A673 (cell line): ENCODE measurements at places on chromosomes 3 and 15. TPM values are rescaled to one million over a fixed set of nuclear protein-coding genes. Genes with fewer than 3 reads are reported as not detected.

TMEM207 gene
- total RNA-seq: not detected in 2 replicates

TRAK1 gene
- 16.3 and 21.1 TPM in 2 replicates for total RNA-seq

USF3 gene
- total RNA-seq: 9.7 and 12.1 TPM in 2 replicates

ALDH1A3 gene
- total RNA-seq: 0.19 and 0.50 TPM in 2 replicates

RPS27L gene
- 64.2 and 65.6 TPM in 2 replicates for total RNA-seq

MUC4 gene
- total RNA-seq: not detected in 2 replicates

SLC22A13 gene
- 0.66 and 1.1 TPM in 2 replicates for total RNA-seq

DNA sequence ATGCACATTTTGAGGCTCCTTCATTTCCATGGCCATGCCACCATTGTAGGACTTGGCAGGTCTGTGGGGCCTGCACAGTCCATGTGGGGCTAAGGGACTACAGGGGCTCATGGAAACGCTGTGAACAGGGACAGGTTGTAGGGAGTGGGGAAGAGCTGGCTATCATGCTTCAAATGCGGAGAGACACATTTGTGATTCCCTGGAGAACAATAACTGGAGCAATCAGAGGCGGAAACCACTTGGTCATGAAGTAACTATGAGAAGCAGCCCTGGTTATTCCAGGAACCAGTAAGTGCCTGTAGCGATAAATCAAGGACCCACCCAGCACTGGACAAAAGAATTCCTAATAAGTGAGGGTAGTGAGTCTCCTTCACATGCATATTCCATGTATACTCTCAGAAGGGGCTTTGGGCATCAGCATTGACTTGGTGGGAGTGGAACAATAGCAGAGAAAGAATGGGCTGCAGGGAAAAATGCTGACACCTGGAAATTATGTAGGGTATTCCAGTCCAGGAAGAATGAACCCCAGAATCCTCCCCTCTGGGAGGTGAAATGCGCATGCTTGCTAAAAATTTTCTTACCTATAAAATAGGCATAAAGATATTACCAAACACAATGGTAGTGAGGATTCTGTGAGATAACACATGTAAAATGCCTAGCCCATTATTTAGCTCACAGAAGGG, 251.4 kb upstream of the ROPN1 start:
- no peaks in the 10 kb centered on the region for H3K36me3 ChIP-seq
- no peaks in the 10 kb centered on the region for H3K4me1 ChIP-seq
- no peak overlapping the region for H3K27ac ChIP-seq
- DNase-seq: no peak

DNA sequence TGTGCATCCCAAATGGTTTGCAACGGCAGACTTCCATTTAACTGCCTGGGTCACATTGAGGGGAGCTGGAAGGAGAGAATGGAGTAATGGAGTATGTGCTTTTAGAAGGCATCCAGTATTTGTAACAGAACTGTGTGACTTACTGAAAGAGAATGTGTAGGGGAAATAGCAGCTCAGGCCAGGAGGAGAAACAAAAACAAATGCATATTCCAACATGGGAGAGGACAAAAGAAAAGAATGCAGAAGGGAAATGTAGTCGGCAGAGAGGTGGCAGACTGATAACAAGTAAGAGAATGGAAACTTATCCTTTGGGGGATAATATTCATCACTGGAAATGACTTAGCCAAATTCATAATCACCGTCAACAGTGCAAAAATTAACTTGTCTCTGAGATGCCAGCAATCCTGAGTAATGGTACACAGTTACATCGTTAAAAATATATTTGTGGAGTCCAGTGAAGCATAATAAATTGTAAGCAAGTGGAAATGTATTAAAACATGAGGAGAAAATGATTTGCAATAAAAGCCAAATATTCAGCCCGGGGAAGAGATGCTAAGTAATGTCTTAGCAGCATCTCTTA, 294.9 kb upstream of the SGO1 start:
- H3K27me3 ChIP-seq: no peaks in the 10 kb centered on the region
- H3K4me3 ChIP-seq: no peak overlapping the region
- no peaks in the 10 kb centered on the region for H3K36me3 ChIP-seq
- H3K4me1 ChIP-seq: no peaks in the 10 kb centered on the region
- DNase-seq: no peak
- H3K27ac ChIP-seq: no peak overlapping the region

GRCh38 chr3:179348325-179349013, 960 bp downstream of the MFN1 start:
- H3K27me3 ChIP-seq: no peaks in the 10 kb centered on the region
- H3K4me1 ChIP-seq: peaks cover 3% of the 10 kb centered on the region
- H3K27ac ChIP-seq: peak overlapping the region; percentile 77
- H3K4me3 ChIP-seq: peak overlapping the region; percentile 80
- peak; percentile 2 for DNase-seq

DNA sequence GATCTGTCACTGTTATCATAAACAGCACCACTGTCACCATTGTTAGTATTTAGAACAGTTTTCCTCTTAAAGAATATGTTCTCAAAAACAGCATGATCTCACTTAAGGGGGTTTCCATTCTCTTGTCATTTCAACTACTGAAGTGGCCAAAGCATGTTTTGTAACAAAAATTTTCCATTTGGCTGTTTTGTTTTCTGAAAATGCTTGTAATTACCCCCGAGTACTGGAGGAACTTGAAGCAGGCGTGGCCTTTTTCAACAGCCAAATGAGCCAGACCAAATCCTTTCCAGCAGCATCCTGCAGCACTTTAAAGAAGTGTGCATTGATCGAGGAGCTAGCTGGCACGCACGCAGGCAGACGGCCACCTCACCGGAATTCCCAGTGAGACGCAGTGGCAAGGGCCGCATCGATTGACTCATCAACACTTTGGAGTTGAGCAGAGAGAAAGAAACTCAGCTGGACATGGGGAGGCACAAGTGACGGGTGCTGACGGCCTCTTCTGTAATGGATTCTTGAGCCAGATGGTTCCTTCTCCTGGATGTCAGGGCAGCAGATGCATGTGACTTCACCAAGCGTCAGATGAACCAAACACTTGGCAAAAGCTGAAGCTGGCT, 234.3 kb upstream of the IGF1R start:
- no peak overlapping the region for H3K4me3 ChIP-seq
- DNase-seq: no peak
- no peaks in the 10 kb centered on the region for H3K36me3 ChIP-seq

- H3K4me3 ChIP-seq: no peak overlapping the region
- no peak for DNase-seq
- no peaks in the 10 kb centered on the region for H3K36me3 ChIP-seq
- H3K27ac ChIP-seq: no peak overlapping the region
These were observed 218.5 kb upstream of the CMC1 start for GRCh38 chr3:28022916-28023315.

DNA sequence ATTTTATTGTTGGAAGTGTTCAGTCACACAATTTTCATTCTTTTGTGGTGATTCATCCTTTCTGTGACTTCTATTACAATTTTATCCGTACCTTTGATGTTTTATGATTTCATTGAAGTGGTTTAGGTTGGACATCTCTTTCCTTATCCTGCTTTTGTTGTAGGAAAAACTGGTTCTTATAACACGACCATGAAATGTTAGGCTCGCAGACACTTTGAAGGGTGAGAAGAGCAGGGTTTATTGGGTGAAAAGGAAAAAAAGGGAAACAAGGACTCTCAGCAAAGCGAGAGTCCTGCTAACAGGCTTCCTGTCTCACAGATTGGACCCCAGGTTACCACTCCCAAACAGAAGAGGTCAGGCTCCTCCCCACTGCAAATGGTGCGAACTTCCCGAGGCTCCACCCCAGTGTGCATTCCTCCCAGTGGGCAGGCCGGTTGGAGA, 257.4 kb downstream of the STXBP5L start:
- H3K36me3 ChIP-seq: no peaks in the 10 kb centered on the region
- DNase-seq: no peak
- no peaks in the 10 kb centered on the region for H3K4me1 ChIP-seq
- no peak overlapping the region for H3K27ac ChIP-seq

GRCh38 chr15:73637527-73637926, 4.3 kb upstream of the NPTN start:
- DNase-seq: no peak
- no peaks in the 10 kb centered on the region for H3K27me3 ChIP-seq
- H3K4me3 ChIP-seq: no peak overlapping the region
- H3K36me3 ChIP-seq: no peaks in the 10 kb centered on the region
- H3K4me1 ChIP-seq: peaks cover 6% of the 10 kb centered on the region

DNA sequence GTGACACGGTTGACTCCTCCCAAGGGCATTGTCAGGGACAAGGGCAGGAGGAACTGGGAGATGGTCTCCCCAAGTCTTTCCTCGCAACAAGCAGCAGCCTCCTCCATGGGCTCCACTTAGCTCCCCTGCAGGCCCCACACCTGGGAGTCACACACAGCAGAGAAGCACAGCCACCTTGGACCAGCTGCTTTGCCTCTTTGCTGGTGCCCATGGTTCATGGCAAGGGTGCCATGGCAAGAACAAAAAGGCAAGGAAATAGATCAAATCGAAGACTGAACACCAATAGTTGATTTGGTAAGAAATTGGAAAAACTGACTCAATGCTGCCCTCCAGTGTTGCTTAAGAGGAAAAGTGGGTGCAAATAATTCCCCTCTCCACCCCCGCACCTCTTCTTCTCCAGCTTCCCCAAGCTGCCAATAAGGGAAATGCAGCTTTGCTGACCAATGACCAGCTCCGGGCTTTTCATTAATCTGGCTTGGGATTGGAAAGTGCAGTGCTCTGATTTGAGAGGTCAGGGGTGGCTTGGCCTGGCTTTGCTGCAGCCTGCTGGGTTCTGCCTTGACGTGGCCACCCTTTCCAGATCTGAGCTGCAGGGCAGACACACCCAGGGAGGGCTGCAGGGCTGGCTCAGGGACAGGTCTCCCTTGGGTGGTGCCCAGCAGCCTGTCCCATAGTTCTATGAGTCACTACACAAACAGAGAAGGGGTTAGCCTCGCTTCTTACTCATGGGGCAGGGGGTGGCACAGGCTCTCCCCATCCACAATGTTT, 162.0 kb downstream of the KLF13 start:
- no peak overlapping the region for H3K27ac ChIP-seq
- DNase-seq: peak; percentile 74
- H3K27me3 ChIP-seq: no peaks in the 10 kb centered on the region
- H3K4me3 ChIP-seq: no peak overlapping the region

GRCh38 chr15:93887151-93887550, 344.2 kb upstream of the MCTP2 start:
- no peaks in the 10 kb centered on the region for H3K36me3 ChIP-seq
- no peak overlapping the region for H3K4me3 ChIP-seq
- H3K4me1 ChIP-seq: peaks cover 2% of the 10 kb centered on the region

DNA sequence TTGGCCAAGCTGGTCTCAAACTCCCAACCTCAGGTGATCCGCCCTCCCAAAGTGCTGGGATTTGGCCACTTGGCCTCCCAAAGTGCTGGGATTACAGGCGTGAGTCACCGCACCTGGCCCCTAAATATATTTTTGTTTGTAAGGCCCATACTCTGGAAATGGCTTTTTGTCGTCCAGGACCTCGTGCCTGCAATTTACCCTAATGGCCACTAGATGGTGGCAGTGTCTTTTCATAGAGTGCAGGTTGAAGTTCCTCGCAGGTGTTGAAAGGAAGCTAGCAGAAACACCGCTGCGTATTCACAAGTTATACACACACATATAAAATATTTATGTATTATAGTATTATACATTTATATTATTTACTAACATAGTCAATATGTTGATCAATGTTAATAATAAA, 97.2 kb downstream of the LRTM1 start:
- peaks cover 25% of the 10 kb centered on the region for H3K4me1 ChIP-seq
- no peaks in the 10 kb centered on the region for H3K27me3 ChIP-seq
- no peak for DNase-seq
- H3K4me3 ChIP-seq: no peak overlapping the region
- H3K36me3 ChIP-seq: no peaks in the 10 kb centered on the region
- H3K27ac ChIP-seq: no peak overlapping the region

DNA sequence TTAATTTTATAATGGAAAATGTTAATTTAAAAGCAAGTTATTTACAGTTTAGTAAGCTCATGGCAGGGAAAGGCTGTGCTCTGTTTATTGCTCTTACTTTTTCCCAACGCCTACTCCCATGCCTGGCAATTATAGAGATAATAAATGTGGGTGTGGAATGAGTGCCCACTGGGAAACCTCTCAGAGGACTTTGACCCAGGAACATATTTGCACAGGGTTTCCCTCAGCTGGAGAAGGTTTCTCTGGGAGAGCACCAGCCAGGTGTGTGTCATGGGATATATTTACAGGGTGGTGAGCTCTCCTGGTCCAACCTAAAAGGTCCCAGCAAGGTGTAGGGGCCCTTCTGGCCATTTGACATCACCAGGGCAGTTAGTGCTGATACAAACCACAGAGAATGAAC, 27.9 kb downstream of the ZNF710 start:
- no peak overlapping the region for H3K4me3 ChIP-seq
- DNase-seq: no peak
- H3K27me3 ChIP-seq: no peaks in the 10 kb centered on the region
- H3K36me3 ChIP-seq: no peaks in the 10 kb centered on the region
